ENCODE measurements at places on chromosomes 13 and 19. TPM values are rescaled to one million over a fixed set of nuclear protein-coding genes. Genes with fewer than 3 reads are reported as not detected.

Gene FCGBP
- 0.17 TPM for total RNA-seq

Gene ZNF813
- total RNA-seq: 2.6 TPM

Gene C13orf42
- total RNA-seq: not detected

Gene CELF5
- total RNA-seq: not detected

Gene AP2S1
- total RNA-seq: 288 TPM

Gene ERCC2
- 32.2 TPM for total RNA-seq

Gene SYNGR4
- not detected for total RNA-seq

Gene KLC3
- 7.8 TPM for total RNA-seq

Gene TBXA2R
- total RNA-seq: 0.17 TPM

Gene PGLYRP2
- total RNA-seq: not detected

Gene ZNF543
- 5.7 TPM for total RNA-seq

Gene KIR2DL3
- not detected for total RNA-seq

Gene SPIB
- total RNA-seq: not detected

Gene UBL5
- 748 TPM for total RNA-seq

Gene ONECUT3
- total RNA-seq: not detected

Gene PCDH8
- not detected for total RNA-seq

Gene SIGLECL1
- not detected for total RNA-seq

Gene FUT6
- not detected for total RNA-seq

Gene ZNF93
- total RNA-seq: 14.4 TPM

Gene EXOC3L2
- total RNA-seq: not detected

Gene IRGC
- total RNA-seq: not detected

Gene FAM83E
- 0.14 TPM for total RNA-seq

Gene SLC6A16
- total RNA-seq: 0.29 TPM

Gene ELSPBP1
- total RNA-seq: not detected

Gene MBD3
- 149 TPM for total RNA-seq

Gene ARHGAP33
- total RNA-seq: 13.3 TPM

Gene CPB2
- not detected for total RNA-seq

Gene MBD3L2
- total RNA-seq: not detected

Gene PLPPR2
- total RNA-seq: 6.2 TPM

Gene HIF3A
- total RNA-seq: not detected

Gene TGFBR3L
- 1.6 TPM for total RNA-seq

Gene LRRC63
- not detected for total RNA-seq

Gene ZNF229
- 3.1 TPM for total RNA-seq

Gene ZNF835
- 4.6 TPM for total RNA-seq

Gene RDH8
- total RNA-seq: not detected

Gene ZNF429
- total RNA-seq: 3.5 TPM

Gene FAM216B
- not detected for total RNA-seq

Gene KIR3DL1
- not detected for total RNA-seq

Gene TLE2
- total RNA-seq: 2.9 TPM

Gene C1QTNF9B
- not detected for total RNA-seq

Gene KLHL1
- total RNA-seq: not detected

Gene CEACAM8
- total RNA-seq: not detected

Gene VAV1
- total RNA-seq: 1.4 TPM

Gene BCL3
- 32.4 TPM for total RNA-seq

Gene TYROBP
- not detected for total RNA-seq

Gene RAB20
- total RNA-seq: 6.7 TPM

Gene OSCAR
- total RNA-seq: not detected

Measured in epithelial cell of proximal tubule (primary cell).